ENCODE measurements at places on chromosomes 4 and X.

DNA sequence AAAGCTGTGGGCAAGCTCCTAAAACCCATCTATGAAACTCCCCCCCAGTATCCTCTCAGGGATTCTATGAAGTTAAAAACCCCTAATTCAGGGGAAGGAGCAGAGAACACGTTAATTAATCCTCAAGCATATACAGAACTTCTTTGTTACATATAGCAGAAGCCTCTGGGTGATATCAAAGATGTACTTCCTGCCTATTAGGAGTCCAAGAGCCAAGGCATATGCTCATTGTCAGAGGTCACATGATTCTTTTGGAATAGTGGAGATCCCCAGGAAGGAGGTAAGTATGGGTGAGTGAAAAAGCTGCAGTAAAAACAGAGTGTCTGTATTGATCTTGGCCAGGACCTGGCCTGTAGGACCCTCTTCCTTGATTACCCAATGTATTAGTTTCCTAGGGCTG, 2.9 kb upstream of the SPARCL1 start:
- no peak for DNase-seq

- no peak for DNase-seq
These were observed 775 bp upstream of the YIPF6 start for GRCh38 chrX:68498044-68498507.

DNA sequence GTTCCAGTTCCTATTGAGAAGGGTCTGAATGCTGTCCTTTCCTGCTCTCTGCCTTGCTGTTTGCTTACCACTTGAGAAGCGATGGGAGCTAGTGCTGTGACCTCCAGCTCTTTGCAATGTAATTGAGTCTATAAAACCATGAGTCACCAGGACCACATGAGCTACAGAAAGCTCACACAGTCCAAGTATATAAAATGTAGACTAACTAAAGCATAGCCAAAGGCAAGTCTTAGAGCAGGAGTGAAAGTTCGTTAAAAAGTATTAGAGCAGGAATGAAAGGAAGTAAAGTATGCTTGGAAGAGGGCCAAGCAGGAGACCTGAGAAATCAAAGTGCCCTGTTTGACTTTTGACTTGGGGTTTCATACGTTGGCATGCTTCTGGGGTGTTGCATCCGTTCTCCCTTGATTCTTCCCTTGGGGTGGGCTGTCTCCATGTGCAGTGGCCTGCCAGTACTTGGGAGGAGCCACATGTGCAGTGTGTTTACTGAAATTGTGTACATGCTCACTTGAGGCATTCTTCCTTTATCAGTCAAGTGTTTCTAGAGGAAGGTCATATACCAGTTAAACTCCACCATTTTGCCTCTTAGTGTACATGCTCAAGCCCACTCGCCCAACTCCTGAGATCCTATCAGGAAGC, 71.3 kb upstream of the KIT start:
- DNase-seq: no peak

GRCh38 chr4:89788206-89789072, 48.5 kb downstream of the SNCA start:
- DNase-seq: no peak

- DNase-seq: no peak
These were observed 1039.3 kb upstream of the AGA start for GRCh38 chr4:178481564-178481963.

DNA sequence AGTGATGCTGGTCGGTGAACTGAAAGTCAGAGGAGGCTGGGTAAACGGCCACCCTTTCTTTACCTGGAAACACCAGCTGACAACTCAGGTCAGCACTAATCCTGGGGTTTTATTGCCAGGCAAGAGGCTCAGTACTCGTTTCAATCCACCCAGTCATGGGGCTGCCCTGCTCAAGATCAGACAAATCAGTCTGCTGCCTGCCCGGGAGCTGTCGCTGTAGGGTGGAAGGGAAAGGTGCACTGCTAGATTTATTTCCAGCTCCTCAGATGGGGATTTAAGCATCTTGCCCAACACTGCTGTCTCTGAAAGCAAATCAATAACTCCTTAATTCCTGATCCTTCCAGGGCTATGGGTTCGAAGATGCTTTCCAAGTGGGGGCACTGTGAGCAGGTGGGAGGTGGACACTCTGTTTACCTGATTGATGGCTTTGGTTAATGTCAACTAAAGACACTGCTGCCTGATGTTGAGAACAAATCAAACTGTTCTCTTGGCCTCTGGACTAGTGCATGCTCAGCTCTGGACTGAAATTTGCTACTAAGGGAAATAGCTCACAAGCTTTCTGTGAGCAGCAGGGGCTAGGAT, 59.3 kb downstream of the PHKA2 start:
- no peak for DNase-seq

- no peak for DNase-seq
These were observed 49.2 kb downstream of the SMARCAD1 start for GRCh38 chr4:94256828-94257227.

GRCh38 chr4:57159866-57160265, 49.7 kb upstream of the IGFBP7 start:
- DNase-seq: no peak

DNA sequence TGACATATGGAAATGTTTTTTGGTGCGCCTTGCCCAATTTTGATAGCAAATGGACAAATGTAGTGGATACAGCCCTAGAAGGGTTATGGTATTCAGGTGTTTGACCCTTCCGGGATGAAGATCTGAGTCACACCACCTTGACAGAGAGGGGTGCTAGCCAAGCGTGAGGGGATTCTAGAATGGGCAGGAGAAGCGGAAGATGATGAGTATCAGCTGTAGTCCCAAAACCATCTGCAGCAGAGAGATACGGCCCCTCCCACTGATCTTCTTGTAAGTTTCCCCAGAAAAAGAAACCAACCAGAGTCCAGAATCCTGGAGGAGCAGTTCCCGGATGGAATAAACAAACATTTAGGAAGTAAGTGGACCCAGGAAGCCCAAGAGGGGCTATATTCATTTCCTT, 18.1 kb downstream of the DCHS2 start:
- no peak for DNase-seq

GRCh38 chrX:21167494-21167893, 206.7 kb upstream of the CNKSR2 start:
- no peak for DNase-seq

GRCh38 chrX:148024425-148025148, 43.5 kb downstream of the FMR1NB start:
- no peak for DNase-seq

- DNase-seq: no peak
These were observed 114.3 kb downstream of the NKX6-1 start for GRCh38 chr4:84384801-84385200.

DNA sequence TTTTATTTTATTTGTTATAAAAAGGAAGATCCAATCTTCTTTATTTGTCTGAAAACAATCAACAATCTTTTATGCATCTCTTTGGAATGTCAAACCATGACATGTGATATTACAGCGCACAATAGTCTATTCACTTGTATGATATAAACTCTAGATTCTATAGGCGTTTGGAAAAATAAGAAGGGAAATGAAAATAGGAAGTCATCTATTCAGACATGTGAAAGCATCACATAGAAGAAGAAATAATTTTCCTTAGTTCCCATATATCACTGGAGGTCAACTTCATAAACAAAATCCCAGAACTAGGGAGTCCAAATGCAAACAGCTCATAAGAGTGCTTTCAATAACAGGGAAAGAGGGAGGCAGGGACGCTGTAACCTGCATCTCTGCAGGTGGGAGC, 139.5 kb upstream of the RASGEF1B start:
- no peak for DNase-seq

GRCh38 chr4:60724623-60725022, 475.5 kb upstream of the ADGRL3 start:
- peak; percentile 72 for DNase-seq

- no peak for DNase-seq
These were observed 21.1 kb upstream of the TRIM2 start for GRCh38 chr4:153183146-153183545.

GRCh38 chr4:11765849-11766453, 337.3 kb upstream of the HS3ST1 start:
- DNase-seq: no peak

DNA sequence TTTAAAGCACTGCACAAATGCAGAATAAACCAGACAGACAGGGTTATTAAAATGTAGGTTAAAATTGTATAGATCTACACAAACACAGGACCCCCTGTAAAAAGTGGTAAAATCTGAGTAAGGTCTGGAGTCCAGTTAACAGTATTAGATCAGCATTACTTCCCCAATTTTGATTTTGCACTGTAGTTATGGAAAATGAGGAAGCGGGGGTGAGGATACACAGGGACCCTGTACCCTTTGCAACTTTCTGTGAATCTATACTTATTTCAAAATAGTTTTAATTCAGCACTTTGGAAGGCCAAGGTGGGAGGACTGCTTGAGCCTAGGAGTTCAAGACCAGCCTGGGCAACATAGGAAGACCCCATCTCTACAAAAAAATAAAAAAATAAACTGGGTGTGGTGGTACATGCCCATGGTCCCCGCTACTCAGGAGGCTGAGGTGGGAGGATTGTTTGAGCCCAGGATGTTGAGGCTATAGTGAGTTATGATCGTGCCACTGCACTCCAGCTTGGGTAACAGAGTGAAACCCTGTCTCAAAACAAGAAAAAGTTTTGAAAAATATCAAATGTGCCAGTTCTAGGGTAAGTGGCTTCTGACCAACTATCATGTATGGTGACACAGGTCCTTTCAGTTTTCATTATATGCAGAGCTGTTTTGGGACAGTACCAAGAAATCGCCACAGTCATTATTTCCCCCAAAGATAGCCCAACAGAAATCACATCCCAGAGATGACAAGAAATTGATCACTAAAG, 17.7 kb downstream of the SEL1L3 start:
- DNase-seq: peak; percentile 29

- no peak for DNase-seq
These were observed 28.2 kb downstream of the IL13RA1 start for GRCh38 chrX:118755633-118756032.

- DNase-seq: no peak
These were observed 58.3 kb upstream of the CD99 start for GRCh38 chrX:2632533-2633504.

- no peak for DNase-seq
These were observed 19.7 kb upstream of the ACSL1 start for GRCh38 chr4:184845367-184846021.

DNA sequence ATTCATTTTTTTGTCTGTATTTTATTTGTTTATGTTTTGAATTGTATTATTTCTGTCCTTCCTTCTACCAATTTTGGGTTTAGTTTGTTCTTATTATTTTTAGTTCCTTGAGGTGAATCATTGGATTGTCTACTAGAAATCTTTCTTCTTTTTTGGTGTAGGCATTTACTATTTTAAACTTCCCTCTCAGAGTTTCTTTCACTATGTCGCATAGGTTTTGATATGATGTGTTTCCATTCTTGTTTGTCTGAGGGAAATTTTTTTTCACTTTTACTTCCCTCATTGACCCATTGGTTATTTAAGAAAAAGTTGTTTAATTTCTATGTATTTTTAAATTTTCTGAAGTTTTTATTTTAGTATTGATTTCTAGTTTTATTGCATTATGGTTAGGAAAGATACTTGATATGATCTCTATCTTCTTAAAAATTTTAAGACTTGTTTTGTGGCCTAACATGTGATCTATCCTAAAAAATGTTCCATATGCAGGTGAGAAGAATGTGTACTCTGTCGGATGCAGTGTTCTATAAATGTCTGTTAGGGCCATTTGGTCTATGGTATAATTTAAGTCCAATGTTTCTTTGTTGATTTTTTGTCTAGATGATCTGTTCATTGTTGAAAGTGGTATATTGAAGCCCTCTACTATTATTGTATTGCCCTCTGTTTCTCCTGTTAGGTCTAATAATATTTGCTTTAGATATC, 68.8 kb downstream of the IL15 start:
- no peak for DNase-seq

DNA sequence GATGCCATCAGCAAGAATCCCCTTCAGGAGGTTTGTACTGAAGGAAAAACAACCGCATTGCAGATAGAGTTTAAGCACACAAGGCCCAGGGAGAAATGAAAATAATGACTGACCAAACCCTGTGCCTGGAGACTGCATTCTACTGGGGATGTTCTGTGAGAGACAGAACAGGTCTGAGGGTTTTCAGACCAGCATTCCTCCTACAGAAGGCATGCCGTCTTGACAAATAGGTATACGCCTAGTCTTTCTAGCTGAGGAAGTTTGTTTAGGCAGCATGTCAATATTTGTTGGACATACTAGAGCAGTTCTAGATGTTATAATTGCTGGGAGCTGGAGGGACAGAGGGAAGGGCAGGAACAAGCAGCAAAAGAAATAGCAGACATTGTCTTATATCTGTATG, 68.4 kb upstream of the SCOC start:
- no peak for DNase-seq

DNA sequence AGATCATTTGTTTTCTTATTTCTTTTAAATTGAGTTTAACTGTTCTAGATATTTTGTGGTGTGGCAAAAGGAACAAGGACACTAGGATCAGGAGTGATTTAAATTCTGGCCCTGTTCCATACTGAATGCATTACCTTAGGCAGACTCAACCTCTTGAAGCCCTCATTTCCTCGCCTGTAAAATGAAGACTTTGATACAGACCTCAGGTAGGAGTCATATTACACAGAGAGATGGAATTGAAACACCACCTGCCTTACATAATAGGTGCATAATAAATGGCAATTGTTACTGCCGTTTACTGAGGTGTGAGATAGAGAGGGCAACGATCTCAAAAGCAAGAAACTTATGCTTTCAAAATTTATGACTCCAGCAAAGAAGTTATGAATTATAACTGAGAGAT, 28.2 kb upstream of the RASSF6 start:
- DNase-seq: no peak

DNA sequence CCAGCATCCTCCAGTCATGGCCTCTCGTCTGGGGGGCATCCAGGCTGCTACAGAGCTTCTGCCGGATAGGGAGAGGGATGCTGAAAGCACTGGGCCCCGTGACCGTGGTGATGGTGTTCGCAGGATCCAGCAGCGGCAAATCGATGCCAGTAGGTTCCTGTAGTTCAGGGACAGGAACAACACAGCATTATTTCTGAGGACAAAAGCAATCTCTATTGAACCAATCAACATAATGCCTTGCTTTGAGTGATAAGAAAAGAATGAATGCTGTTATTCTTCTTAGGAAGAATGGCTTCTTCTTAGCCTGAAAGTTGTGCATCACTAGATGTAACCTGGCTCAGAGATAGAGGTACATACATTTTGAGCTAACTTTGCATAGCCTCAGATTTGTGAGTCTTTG, 378.6 kb downstream of the UNC5C start:
- DNase-seq: no peak

- no peak for DNase-seq
These were observed 29.6 kb downstream of the DOCK11 start for GRCh38 chrX:118525174-118525730.

DNA sequence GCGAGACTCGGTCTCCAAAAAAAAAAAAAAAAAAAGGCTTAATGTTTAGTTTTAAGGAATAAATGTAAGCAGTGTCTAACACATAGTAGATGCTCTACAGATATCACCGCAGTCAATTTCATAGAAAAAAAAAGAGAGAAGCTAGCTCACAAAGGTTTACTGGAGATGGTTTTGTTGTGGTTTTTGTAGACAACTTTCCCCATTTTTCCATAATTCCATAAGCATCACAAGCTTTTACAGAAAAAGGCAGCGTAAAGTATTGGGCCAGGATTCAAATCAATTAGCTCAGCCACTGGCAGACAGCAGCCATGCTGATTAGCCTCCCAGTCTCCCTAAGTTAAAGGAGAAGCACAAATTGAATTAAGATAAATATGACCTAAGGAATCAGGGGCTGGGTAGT, 1.5 kb downstream of the GRSF1 start:
- DNase-seq: no peak
